ENCODE measurements at places on chromosomes 3 and 15. TPM values are rescaled to one million over a fixed set of nuclear protein-coding genes. Genes with fewer than 3 reads are reported as not detected.
A peak's percentile ranks its signal among the peaks of the same experiment; 100 is the strongest.

- no peak for DNase-seq
These were observed 3.3 kb downstream of the CHRNA3 start for GRCh38 chr15:78617516-78617915.

- no peak for DNase-seq
These were observed 55.5 kb downstream of the ITGB5 start for GRCh38 chr3:124831628-124832199.

The CADM2 gene
- 8.9 TPM for total RNA-seq

DNA sequence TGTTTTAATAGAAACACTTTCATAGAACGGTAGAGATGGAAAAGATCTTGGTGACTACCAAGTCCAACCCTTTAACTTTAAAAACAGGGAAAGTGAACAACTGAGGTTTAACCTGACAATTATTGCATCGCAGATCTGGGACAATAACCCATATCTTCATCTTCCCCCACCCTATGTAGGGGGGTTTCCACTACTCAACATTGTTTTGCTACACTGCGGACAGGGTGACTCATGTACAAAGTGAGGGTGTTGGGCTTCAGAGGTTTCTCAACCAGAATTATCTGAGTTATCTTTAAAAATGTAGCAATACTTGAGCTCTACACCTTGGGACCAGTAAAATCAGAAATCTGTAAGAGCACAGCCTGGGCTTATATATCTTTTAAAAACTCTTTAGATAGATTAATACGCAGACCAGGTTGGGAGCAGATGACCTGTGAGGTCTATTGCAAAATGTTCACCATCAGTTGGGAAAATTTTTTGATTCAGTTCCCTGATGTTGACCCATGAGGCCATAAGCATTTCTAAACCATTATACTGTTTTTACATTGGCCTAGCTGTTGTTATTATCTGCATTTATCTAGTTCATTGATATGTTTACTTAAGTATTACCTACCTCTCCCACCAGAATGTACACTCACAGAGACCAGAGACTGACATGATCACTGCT lies 103.6 kb upstream of the ICE2 start:
- no peak for DNase-seq

- no peak for DNase-seq
These were observed 11.1 kb downstream of the ARHGAP31 start for GRCh38 chr3:119305286-119305685.

DNA sequence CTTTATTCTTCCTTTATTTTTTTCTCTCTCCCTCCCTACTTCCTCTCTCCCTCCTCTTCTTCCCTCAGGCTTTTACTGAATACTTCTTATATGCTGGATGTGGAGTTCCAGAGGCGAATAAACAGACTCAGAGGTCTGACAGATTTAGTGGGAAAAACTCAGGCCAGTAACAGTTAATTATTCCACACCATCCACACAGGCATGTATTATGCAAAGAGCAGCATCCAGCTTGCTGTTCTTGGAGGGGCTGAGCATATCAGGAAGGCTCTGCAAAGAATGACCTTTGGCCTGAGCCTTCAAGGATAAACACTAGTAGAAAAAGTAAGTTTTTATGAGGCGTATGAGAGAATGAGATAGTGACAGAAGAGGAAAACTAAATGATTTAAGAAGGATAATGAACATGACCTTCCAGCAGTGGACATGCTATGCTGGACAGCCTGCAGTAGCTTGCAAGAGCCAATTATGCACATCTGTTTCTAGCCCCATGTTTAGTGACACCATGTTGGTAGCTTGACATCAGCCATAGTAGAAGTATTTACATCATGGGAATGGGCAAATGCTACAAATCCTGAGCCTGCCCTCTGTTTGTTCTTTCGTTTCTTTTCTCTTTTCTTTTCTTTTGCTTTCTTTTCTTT lies 387.4 kb downstream of the EPHB1 start:
- no peak for DNase-seq

GRCh38 chr15:42275780-42276391 lies 2.7 kb upstream of the TMEM87A start:
- DNase-seq, result no peak

The CCR5 gene
- 1.4 TPM for total RNA-seq

The MAP6D1 gene
- total RNA-seq, result 2.2 TPM

GRCh38 chr3:168070919-168071318 lies 24.8 kb downstream of the GOLIM4 start:
- DNase-seq, result no peak

- DNase-seq, result no peak
These were observed 127.2 kb downstream of the NFKBIZ start for GRCh38 chr3:101976473-101976872.

DNA sequence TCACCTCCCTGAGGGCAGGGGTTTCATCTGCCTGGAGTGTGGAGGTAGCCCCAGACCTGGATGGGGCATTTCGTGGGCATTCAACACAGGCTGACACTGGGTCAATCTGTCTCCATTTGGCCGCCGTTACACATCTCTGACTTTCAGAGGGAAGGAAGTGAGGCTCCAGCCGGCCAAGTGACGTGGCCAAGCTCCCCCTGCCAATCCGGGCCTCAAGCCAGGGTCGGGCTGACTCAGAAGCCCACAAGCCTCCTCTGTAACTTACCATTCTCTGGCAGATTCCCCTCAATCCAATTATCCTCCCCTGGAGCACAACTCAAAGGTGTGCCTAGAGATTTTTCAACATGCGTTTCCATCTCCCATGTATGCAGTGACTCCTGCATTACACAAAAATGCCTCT lies 227.6 kb downstream of the KLF13 start:
- DNase-seq, result peak; percentile 64

- DNase-seq, result no peak
These were observed 94.0 kb upstream of the UMPS start for GRCh38 chr3:124636101-124636862.

DNA sequence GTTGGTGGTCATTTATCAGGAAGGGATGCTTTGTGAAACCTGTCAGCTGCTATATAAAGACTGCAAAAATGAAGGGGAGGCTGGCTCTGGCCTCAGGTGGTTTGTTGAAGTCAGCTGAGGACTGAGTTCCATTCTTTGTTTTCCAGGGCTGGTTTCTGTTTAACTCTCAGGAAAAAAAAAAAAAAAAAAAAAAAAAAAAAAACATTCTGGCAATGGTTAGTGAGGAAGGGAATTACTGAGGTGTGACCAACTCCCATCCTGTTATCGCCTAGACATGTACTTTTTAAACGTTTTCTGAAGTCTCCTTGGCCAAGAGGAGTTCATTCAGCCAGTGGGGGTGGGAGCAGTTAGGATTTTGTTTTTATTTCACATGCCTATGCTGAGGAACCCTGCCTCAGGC lies 316.3 kb downstream of the OXSM start:
- DNase-seq, result no peak

The MRAS gene
- 213 TPM for total RNA-seq

DNA sequence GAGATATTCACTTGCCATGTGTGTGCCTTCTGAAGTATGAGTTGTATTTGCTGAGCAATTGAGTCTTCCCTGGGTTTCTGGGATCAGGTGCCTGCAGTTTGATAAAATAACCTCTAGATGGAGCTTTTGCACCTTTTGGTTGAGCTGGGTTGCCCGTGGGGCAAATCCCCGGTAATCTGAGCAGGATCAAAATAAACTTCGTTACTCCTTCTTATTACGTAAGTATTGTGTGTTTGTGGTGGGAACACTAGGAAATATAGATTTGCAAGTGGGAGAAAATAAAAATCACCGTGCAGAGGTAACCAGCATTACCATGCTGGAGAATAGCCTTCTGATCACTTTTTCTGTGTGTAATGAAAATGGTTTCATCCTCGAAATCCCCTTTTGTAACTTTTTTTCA lies 277.4 kb upstream of the NR2E3 start:
- no peak for DNase-seq

GRCh38 chr3:139310474-139310933 lies 33.3 kb upstream of the MRPS22 start:
- DNase-seq, result no peak

GRCh38 chr3:192844836-192845525 lies 72.7 kb downstream of the MB21D2 start:
- no peak for DNase-seq
